ENCODE measurements at places on chromosomes 4 and X.
A peak's percentile ranks its signal among the peaks of the same experiment; 100 is the strongest.

DNA sequence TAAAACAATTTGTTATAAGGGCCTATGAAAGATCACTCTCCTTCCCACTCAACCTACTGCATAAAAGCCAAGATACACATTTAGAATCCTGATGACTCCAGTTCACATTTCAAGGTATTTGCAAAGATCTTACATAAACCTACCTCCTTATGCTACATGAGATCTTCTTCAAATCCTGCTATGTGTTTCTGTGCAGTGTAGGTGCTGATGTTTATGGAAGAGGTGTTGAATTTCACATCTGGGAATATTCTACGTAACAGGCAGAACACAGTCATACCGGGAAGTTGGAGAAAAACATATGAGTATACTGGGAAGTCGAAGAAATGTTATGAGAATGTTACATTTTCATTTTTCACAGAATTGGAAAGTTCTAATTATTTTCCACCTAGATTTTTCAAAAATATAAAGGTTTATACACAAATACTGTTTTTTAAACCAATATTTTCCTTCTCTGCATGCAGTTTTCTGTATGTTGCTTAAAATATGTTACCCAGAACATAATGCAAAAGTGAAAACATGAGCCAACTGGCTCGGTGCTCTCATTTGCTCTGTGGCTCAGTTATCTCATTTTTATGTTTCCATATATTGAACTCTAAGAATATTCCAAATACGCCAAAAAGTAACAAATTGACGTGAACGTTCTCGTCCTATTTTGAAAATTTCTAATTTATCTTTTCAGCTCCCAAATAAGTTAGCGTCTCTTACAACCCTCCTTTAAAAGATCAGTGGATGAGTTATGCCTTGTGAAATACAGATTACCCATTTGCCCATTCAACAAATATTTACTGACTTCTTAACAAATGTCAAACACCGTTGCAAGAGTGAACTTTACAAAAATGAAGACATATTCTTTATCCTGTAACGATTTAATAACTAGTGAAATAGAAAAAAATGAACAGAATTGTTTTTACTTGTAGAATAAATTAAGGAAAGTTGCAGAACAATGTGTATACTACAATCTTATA is 899.3 kb downstream of the STIM2 start:
- DNase-seq = no peak

DNA sequence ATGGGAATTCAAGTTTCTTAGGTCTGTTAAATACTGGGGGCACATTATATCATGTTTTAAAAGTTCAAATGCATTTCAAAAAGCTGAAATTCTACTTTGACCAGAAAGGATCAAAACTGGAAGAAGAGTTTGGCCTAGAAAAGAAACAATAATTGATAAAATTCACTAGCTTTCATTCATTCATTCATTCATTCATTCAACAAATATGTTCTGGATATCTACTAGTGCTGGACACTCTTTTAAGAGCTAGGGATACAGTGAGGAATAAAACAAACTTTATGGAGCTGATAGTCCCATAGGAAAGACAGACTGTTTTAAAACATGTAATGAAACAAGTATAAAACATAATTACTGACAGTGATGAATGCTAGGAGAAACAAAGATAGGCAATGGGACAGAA is 106.0 kb downstream of the JADE1 start:
- DNase-seq = no peak

DNA sequence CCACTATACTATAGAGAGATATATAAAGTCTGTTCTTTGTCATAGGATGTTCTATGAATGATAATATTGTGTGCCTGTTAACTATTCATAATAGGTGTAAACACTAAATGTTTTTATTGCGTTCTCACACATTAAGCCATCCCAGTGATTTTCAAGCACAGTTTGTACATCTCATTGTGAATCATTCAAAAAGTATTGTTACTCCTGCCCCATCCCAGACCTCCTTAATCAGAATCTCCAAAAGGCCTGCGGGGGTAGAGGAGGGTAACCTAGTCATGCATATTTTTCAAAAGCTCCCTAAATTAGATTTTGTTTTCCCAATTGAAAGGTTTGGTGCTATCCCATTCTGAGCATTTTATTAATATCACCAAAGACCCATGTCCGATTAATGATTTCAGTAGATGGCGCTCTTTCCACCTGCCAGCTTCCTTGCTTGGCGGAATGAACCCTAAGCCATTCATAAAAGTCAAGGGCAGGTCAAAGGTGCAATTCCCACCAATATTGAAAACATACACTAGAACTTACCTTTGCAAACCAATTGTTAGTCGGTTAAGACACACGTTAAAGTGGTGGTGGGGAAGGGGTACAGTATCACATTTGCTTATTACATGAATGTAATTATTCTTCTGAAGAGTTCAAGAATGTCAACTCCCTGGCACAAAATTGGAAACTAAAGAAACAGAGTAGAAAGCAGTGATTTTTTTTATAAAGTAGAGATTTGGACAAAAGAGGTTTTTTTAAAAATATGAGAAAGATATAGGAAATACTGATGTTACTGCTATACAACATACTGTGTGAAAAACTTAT is 5.8 kb upstream of the TET2 start:
- peak; percentile 47 for DNase-seq

- DNase-seq = no peak
Observed at GRCh38 chrX:21845096-21845495, 5.7 kb downstream of the MBTPS2 start.

DNA sequence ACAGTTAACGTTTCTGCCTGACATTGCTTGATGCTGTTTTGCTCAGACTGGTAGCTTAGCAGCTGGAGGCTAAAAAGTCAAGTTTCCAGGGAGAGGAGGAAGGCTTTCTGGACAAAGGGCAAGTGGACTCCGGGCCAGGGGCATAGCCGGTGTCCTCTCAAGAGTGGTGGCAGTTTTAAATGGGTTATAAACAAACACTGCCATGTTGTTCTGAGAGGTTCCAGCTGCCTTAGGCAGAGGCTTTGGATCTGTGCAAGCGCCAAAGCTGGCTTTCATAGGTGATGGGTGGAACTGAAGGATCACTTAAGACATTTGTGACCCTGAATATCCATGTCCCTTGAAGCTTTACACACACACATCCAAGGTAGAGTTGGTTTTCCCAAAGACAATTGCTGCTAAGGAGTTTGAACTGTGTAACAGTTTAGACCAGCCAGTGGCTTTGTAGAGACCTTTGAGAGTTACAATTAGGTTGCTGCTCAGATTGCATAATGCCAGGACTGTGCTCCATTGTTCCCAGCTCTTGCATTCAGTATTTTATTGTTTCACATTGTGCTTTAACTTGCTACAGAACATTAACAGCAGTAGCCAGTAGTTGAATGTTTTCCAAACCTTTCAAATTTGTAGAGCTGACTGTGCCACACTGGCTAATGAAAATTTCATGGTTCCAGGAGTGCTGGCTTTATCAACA is 54.1 kb upstream of the AP1S2 start:
- no peak for DNase-seq

DNA sequence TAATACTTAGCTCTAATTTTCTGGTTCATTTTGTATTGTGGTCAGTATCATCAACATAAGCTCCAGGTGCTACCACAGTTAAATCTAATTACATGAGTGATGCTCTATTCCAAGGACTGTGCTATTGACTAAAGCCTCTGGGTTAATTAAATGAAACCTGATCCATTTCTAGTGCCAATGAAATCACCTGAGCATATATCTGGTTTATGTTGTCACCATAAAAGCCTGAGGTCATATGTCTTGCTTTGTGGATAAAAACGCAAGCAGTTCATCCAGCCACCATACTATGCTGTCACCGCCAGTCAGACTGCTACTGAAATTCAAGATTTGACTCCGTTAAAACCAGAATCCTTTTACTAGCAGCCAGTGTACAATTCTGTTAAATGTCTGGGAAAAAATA is 64.2 kb upstream of the ZNF518B start:
- no peak for DNase-seq

DNA sequence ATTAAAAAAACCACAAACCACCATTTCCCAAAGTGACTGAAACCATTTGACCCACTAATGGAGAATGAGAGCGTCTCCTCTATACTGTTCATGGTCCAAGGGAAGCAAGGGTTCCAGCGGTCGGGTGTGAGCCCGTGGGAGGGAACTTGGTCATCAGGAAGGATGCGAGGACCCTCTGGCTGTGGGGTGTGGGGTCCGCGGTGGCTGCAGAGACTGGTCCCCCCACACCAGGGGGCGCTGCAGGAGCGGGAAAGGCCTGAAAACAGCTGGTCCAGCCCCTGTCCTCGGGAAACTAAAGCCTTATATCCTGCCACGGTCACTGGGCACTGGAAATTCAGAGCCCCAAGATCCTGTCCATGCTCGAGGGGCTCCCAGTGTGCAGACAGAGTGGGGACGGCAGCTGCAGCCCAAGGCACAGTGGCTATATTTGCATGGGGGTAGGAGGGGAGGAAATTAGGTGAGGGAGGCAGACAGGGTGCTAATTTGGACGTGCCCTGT is 4.3 kb downstream of the BLOC1S4 start:
- peak; percentile 80 for DNase-seq

GRCh38 chr4:82981138-82981537 is 29.5 kb downstream of the LIN54 start:
- DNase-seq = no peak

DNA sequence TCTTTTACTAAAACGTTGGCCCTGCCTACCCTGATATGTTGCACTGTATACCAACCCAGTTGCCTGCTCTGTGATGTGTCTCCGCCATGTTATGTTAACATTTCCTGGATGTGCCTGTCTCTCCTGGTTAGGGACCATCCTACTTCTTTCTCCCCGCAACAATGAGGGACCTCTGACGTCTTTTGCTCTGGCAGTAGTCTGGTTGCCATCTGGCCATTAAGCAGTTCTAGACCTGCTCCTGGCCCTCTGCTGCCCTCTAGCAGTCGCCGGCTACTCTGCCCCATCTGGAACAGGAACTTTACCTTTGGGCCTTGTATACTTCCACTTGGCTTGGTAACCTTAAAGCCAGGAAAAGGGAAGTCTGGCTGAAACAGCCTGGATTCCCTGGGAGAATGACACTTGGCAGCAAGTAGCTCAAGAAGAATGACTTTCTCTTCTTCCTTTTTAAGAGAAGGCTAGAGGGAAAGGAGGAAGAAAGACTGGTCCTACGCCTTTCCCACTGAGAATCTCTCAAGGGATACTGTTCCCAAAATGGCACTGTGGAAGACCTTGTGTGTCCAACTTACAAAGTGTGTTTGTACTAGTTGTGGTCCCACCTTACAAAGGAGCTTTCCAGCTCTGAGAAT is 63.5 kb downstream of the GPC3 start:
- DNase-seq = peak; percentile 57

- no peak for DNase-seq
Observed at GRCh38 chr4:176467001-176467400, 147.2 kb downstream of the SPCS3 start.

- DNase-seq = no peak
Observed at GRCh38 chrX:122220644-122221373, 963.3 kb upstream of the GRIA3 start.

GRCh38 chrX:47623540-47624027 is 3.9 kb upstream of the SYN1 start:
- DNase-seq = no peak

DNA sequence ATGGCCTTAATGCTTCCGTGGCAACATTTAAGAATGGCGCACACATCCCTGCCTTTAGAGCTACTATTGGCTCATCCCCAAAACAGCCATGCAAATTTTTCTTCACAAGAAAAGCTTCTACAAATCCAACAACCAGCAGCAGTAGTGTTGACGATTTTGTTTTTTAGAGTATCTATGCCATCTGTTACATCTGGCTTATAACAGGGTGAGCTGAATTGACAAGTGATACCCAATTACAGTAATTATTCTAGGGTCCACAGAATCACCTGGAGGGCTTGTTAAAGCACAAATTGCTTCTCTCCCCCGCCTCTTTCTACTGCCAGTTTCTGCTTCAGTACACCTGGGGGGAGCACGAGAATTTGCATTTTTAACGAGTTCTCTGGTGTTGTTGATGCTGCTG is 34.1 kb downstream of the DCHS2 start:
- no peak for DNase-seq

GRCh38 chr4:64940698-64941097 is 531.4 kb upstream of the TECRL start:
- no peak for DNase-seq

- no peak for DNase-seq
Observed at GRCh38 chr4:42364266-42365053, 32.8 kb upstream of the SHISA3 start.

- DNase-seq = no peak
Observed at GRCh38 chrX:135295238-135295943, 13.9 kb upstream of the ETDC start.

- peak; percentile 8 for DNase-seq
Observed at GRCh38 chr4:82618103-82618720, 56.4 kb upstream of the TMEM150C start.

- DNase-seq = no peak
Observed at GRCh38 chr4:41069257-41069656, 145.1 kb downstream of the APBB2 start.

DNA sequence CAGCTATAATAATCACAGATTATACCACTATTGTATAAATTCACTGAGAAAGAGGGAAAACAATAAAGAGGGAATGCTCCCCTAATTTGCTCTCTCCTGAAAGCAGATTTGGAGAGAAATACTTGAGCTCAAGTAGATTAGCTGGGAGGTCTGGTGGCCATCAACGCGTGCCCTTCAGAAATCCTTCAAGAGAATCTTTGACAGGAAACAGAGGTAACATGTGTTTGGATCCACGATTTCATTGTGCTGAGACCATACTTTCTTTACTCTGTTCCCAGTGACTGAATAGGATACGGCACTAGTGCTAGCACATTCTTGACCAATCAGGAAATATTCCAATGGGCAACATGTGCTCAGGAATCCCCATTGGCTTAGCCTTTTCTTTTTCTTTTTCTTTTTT is 1395.3 kb downstream of the RAPGEF2 start:
- DNase-seq = no peak

DNA sequence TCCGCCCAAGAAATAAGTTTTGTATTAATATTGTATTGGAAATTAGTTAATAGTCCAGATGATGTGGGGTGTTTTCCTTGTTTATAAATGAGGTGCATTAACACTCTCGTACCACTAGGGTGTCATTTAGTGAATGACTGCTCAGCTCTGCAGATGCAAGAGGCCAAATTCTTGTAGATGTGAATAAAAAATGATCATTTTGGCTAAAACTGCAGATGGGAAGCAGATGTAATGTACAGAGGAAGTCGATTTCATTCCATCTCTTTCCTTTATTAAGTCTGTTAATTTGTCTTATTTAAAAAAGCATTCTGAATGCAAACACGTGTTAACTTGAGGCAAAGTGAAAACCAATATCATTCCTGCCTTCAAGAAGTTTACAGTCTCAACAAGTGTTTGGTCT is 108.1 kb downstream of the DHX15 start:
- peak; percentile 25 for DNase-seq

GRCh38 chrX:154097003-154097588 is 421 bp downstream of the MECP2 start:
- DNase-seq = peak; percentile 63

DNA sequence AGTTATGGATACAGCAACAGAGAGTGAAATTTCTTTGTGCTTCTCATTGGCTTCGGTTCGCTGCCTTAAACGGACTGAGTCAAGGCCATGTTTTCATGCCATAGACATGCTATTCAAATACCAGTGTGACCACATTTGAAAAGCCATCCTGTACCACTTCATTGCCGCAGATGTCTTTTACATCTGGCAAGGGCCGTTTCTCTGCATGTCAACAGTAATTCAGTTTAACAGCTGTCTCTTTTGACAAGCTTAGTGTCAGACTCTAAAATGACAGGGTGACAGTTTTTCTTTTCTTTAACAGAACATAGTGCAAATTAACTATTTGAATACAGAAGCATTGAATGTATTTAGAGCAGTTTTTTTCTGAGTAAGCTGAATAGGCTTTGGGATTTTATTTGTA is 362.2 kb upstream of the POU3F4 start:
- DNase-seq = no peak

All from KBM-7 (cell line).